NCI-H2107 (cell line): ENCODE measurements at places on chromosomes 11 and 22.

GRCh38 chr11:104435494-104435893 is 271.5 kb upstream of the PDGFD start:
- no peak for DNase-seq

- no peak for DNase-seq
Observed at GRCh38 chr22:43772831-43773230, 39.3 kb downstream of the EFCAB6 start.

DNA sequence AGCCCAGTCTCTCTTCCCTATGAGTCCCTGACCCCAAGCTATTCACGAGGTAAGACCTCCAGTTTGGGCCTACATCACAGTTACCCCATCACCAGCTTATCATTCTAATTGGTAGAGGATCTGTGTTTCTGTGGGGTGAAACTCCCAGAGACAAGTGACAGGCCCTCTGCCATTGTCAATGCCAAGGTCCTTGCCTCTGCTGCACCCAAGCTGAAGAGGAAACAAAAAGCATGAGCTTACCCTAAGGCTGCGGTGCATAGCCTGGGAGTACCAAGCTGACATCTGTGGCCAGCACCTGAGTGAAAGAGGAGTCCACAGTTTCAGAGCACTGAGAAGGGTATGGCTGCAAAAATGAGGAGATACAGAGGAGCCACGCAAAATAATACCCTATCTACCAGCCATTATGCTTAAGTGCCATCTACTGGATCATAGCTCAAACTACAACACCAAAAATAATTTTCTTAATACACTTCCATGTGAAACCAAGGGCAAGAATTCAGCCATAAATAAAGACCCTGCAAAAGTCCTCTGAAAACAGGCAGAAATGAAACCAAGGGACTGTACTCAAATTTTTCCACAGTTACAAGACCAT is 62.3 kb upstream of the ANO5 start:
- DNase-seq: no peak

- no peak for DNase-seq
Observed at GRCh38 chr11:47393163-47394049, 15.0 kb upstream of the SLC39A13 start.

DNA sequence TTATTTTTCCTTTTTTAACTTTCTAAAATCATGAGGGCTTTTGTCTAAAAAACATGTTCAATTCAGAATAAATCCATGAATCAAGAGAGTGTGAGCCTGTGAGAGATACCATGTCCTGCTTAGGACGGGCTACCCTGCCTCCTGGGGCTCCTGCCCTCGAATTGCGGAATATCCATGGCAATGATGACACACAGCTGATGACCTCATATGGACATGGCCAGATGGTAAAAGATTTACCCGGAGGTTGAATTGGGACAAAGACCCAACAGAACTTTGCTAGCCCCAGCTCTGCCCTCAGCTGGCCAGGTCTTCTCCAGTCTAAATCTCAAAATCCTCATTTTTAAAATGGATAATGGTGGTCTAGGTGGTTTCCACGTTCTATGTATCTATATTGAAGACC is 538.1 kb upstream of the API5 start:
- DNase-seq: no peak

DNA sequence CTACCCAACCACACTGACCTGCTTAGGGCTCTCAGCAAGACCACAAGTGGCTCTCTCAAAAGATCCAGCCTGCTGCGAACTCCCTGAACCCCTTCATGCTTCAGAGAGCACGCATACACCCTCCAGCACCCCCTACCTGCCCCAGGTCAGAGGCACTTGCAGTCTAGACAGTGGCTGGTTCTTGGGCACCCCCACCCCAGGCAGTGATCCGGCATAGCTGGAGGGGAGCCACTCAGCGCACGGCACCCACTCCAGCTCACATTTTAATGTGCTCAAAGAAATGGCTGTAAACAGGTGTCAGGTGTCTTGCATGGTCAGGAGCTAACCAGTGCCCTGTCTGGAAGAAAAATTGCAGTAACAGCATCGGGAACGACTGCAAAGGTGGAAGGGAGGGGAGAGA is 140.8 kb downstream of the PKNOX2 start:
- peak; percentile 57 for DNase-seq

DNA sequence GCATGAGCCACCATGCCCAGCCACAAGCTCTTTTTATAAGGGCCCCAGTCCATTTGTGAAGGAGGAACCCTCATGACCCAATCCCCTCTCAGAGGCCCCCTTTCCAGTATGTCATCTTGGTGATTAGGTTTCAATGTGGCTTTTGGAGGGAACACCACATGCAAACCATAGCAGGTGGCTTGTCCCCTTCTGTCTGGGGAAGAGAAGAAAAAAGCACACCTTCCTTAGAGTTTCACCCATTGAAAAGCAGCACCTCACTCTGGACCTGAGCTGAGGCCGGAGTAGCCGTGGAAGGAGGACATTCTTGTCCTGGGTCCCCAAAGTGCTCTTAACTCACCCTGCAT is 25.4 kb downstream of the NEAT1 start:
- DNase-seq: no peak

GRCh38 chr22:28239941-28240340 is 320.9 kb upstream of the PITPNB start:
- no peak for DNase-seq

DNA sequence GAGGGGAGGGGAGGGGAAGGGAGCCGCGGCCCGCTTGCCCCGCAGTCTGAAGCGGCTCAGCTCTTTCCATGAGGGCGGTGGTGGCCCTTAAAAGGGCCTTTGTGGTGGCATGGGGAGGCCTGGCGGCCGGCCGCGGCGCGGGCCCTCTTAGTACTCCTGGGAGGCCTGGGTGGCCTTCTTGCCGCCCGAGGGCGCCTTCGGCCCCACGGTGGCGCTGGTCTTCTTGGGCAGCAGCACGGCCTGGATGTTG is 6.9 kb downstream of the DPAGT1 start:
- no peak for DNase-seq

DNA sequence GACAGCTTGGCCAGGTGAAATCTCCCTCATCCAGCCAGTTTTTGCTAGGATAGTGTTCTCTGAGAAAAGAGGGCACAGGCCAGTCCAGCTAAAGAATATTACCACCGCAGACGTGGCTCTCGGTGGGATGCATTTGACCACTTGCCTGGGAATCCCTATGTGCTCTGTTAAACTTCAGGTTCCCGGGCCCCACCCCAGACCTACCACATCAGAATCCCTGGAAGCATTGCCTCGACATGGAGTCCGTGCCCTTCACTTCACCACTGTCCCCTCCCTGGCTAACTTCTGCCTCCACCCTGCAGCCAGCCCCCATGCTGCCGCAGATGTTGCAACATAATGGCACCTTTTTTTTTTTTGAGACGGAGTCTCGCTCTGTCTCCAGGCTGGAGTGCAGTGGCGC is 56.9 kb upstream of the EMID1 start:
- DNase-seq: no peak

GRCh38 chr11:75285776-75286360 is 45.3 kb downstream of the TPBGL start:
- DNase-seq: no peak

GRCh38 chr22:49296561-49296960 is 531.1 kb downstream of the BRD1 start:
- DNase-seq: no peak

DNA sequence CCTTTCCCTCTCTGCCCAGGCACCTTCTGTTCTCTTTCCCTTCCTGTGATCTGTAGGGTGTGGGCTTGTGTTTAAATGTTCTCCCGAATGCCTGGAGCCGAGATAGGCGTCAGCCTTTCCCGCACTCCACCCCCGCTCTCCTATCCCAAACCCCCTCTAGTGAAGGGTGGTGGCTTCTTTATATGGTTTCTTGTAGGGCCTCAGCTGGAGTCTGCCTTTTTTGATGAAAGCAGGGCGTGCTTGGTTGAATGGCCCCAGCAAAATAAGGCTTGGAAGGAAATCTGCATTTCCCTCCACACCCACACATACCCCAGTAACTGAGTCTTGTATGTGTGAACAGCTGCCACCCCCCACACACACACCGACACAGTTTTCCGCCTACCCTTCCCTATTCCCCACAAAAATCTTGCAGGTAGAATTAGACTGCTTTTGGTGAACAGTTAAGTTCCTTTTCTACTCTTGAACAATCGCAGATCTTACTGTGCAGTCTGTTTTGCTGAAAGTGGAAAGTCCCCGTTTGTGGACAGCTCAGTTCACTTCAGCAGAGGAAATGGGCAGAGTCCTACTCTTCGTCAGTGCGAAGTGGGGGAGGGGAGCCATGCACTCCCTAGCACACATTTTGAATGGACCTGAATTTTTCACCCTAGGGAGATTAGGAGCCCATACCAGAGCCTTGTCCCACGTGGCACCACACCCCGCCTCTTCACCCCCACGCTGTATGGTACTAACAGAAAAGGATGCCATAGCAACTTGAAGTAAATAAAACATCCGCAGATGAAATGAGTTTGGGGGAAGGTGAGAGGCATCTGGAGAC is 25.5 kb upstream of the GRK2 start:
- no peak for DNase-seq

DNA sequence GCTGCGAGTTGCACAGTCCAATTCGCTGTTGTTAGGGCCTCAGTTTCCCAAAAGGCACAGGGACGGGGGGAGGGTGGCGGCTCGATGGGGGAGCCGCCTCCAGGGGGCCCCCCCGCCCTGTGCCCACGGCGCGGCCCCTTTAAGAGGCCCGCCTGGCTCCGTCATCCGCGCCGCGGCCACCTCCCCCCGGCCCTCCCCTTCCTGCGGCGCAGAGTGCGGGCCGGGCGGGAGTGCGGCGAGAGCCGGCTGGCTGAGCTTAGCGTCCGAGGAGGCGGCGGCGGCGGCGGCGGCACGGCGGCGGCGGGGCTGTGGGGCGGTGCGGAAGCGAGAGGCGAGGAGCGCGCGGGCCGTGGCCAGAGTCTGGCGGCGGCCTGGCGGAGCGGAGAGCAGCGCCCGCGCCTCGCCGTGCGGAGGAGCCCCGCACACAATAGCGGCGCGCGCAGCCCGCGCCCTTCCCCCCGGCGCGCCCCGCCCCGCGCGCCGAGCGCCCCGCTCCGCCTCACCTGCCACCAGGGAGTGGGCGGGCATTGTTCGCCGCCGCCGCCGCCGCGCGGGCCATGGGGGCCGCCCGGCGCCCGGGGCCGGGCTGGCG is at the start of gene BCR:
TSS of gene BCR (plus strand) at position 209 of the 592 bp plus-strand sequence. CDS start 452 bp downstream, outside the sequence.
- DNase-seq: no peak

- no peak for DNase-seq
Observed at GRCh38 chr11:6746086-6746618, 25.6 kb downstream of the OR2AG2 start.

DNA sequence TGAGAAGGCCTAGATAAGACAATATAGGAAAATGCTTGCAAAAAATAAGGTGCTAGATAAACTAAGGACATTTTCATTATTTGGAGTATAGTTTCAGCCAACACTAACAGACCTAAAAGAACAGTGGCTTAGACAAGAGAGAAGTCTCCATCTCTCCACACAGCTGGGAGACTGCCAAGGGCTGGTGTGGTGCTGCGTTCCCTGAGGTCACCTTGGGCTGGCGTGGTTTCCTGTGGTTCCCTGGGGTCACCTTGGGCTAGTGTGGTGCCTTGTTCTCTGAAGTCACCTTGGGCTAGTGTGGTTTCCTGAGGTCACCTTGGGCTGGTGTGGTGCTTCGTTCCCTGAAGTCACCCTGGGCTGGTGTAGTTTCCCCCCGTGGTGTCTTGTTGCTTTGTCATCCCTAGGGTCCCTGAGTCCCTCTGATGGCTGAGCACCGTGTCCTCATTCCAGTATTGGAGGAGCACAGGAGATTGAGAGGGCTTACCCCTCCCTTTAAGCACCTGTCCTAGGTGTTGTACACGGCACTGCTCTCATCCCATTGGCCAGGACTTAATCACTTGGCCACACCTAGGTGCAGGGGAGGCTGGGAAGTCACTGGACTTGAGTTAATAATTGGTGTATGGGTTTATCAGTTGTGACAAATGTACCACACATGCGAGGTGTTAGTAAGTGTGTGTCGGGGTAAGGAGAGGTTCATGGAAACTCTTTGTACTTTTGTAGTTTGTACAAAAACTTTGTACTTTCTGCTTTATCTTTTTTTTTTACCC is 14.9 kb downstream of the SAMM50 start:
- DNase-seq: no peak
